ENCODE measurements at places on chromosomes 2 and 18.

- DNase-seq = no peak
These were observed 48.7 kb upstream of the CD226 start for GRCh38 chr18:69996417-69996816.

DNA sequence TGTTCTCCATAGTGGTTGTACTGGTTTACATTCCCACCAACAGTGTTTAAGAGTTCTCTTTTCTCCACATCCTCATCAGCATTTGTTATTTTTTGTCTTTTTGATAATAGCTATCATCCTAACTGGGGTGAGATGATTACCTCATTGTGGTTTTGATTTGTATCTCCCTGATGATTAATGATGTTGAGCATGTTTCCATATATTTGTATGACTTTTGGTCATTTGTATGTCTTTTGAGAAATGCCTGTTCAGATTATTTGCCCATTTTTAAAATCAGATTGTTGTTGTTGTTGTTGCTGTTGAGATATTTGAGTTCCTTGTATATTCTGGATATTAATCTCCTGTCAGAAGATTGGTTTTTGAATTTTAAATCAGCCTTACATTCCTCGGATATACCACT lies 147.5 kb downstream of the NCOA1 start:
- no peak for DNase-seq

DNA sequence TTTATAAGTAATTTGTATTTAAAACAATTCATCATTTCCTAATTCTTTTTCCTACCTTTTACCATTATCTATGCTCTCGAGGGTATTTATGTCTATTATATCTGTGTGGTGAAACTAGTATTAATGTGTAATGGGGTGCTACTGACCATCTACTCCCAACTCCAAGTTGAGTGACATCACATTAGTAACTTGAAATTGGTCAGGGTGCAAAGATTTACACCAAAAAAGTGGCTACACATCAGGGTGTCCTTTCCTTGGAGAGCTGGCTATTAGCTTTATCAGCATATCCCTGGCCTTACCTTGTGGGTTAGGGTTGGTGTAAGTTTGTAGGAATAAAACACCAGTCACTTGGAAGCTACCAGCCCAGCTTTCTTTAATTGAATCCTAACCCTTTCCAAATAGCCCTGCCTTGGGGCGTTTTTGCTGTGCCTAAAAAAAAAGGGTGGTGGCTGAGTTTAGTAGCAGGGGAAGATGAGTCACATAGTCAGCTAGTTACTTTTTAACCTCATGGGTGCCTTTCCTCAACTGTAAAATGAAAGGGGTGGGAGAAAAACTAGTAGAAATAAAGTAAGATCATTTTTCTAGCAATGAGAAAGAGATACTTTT lies 14.0 kb downstream of the ANXA4 start:
- no peak for DNase-seq

- DNase-seq = no peak
These were observed 23.0 kb downstream of the ERMN start for GRCh38 chr2:157302492-157303099.

GRCh38 chr2:42486145-42486906 lies 7.5 kb downstream of the KCNG3 start:
- DNase-seq = no peak

DNA sequence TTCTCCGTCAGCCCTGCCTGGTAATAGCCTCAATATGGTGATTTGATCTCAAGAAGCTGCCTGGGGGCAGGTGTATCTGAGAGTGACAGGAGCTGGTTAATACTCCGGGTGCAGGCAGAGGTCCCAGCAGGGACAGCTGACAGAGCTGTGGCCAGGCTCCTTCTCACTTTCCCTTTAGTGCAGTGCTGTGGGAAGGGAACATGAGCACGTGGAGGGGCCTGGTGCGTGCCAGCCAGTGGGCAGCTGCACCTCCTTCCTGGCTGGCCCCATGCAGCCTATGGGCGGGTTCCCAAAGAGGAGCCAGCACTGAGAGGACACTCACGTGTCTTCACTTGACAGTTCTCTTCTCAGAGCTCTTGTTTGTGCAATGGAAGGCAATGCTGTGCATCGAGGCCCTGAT lies 9.1 kb downstream of the CNNM4 start:
- DNase-seq = peak; percentile 77

DNA sequence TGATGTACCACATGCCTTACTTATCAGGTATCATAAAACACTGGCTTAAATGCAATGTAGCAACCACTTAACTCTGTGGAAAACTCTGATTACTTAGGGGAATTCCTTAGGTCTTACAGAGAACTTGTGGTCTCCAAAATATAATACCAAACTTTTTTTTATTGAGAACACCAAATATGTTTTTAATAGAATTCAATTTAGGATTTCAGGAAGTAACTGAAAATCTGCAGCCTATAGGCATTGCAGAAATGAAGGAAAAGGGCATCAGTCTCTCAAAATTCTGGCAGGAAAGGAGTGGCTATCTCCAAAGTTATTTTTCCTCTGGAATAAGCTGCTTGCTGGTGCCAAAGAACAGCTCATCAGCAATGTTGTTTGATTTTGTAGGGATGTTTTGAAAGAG lies 105.3 kb upstream of the UGP2 start:
- DNase-seq = no peak

GRCh38 chr18:35026407-35027061 lies 14.7 kb upstream of the MAPRE2 start:
- DNase-seq = no peak

GRCh38 chr2:176647325-176648165 lies 378.3 kb downstream of the MTX2 start:
- no peak for DNase-seq

DNA sequence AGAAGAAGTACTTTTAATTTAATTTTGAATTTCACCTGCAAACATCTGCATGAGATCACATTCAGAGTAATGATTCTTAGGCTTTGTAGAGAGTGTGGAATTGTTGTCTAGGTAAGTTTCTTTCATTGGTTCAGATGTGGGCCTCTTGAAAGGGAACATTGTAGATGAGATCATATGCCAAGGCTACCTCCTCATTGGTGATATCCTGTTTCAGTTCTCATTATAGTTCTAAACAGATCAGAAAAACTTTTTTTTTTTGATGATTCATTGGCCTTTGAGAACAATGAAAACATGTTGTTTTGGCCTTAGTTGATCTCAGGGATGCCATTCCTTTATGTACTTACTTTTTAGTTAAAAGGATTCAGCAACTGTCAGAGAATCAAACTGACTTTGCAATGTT lies 44.5 kb downstream of the EML6 start:
- no peak for DNase-seq

GRCh38 chr18:45755934-45756333 lies 32.0 kb downstream of the SLC14A1 start:
- peak; percentile 70 for DNase-seq

DNA sequence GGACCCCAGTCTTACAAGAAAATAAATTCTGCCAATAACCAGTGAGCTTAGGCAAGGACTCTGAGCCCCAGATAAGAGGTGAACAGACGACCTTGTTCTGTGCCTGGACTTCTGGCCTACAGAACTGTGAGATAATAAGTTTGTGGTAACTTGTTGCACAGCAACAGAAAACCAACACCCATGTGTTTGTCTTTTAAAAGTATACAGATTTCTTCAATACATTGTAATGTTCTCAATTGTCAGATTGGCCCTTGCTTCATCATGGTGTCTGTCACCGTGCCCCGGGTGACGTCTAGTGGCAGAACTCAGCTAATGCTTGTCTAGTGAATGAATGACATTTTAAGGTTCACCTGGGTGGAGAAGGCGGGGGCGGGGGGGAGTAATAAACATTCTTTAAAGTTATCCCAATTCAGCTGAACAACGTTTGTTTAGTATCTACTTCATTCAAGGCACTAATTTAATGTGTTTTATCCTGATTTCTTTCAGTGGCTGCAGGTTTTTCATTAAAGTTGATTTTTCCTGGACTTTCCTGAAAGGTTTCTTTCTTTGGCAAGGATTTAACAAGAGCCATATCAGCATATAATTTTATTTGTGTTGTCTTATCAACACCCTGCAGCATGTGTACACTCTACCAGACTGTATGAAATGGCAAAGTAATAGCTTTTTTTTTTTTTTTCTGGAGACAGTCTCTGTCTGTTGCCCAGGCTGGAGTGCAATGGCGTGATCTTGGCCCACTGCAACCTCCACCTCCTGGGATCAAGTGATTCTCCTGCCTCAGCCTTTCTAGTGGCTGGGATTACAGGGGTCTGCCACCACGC lies 123.8 kb upstream of the DLX2 start:
- no peak for DNase-seq

GRCh38 chr18:58045242-58046092 lies 1.4 kb downstream of the NEDD4L start:
- peak; percentile 29 for DNase-seq

DNA sequence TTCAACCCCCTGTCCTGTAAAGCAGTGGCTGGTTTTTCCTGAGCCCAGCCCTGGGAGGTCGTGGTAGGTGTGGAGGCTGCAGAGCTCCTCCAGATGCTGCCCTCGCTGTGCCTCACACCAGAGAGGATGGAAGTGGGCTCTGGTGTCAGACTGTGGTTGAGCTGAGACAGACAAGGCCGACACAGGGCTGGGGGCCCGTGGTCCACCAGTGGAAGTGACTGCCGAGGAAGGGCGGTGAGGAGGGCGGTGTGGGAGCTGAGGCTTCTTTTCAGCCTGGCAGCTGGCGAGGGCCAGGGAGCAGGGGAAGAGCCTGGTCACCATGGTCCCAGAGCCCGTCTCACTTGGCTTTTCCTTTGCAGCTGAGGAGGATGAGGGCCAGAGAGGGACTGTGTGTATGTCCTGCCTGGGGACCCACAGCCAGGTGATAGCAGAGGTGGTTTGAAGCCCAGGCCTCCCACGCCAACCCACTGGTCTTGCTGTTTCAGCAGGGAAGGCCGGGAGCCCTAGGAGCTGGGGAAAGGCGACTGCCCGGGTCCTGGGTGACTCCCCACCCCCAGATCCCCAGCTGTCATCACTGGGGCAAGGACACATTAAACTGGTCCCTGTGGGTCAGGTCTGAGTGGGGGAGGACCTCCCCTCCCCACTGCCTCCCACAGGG lies 8.5 kb downstream of the SFTPB start:
- DNase-seq = no peak

GRCh38 chr2:134141598-134142340 lies 112.1 kb upstream of the MGAT5 start:
- no peak for DNase-seq

- no peak for DNase-seq
These were observed 48.2 kb upstream of the ALPP start for GRCh38 chr2:232330068-232330999.

- DNase-seq = no peak
These were observed 22.8 kb downstream of the ADRA2B start for GRCh38 chr2:96093528-96093927.

DNA sequence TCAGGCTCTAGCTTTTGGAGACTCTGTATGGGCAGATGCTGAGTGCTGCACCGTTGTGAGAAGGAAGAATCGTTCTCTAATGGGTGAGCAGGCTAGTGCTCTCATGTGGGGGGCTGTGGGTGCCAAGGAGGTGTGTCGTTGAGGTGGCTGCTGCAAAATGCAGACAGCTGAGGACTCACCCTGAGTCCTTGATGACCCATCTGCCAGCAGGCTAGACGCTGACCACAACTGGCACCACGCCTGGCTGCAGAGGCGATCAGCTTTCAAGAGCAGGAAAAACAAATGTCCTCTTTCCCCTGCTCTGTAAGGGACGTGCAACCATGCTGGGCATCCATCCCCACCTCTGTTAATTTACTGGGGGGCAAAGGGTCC lies 48.2 kb downstream of the HAUS1 start:
- peak; percentile 70 for DNase-seq

GRCh38 chr2:164675687-164676086 lies 54.4 kb upstream of the GRB14 start:
- DNase-seq = no peak

DNA sequence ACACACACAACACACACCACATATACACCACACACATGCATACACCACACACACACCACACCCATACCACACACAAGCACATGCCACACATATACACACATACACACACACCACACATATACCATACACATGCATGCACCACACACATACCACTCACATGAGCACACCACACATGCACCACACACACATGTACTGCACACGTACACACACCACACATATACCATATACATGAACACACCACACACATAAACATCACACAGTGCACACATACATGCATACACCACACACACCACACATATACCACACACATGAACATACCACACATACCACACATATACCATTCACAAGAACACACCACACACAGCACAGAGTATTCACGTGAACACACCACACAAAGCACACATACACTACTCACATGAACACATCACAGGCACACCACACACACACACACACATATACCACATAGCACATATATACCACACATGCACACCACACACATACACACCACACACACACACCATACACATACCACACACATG lies 219.9 kb upstream of the RAB6C start:
- no peak for DNase-seq

GRCh38 chr2:18092760-18093159 lies 214.3 kb downstream of the KCNS3 start:
- DNase-seq = no peak

GRCh38 chr2:15940661-15941480 lies 521 bp downstream of the MYCN start:
- no peak for DNase-seq

DNA sequence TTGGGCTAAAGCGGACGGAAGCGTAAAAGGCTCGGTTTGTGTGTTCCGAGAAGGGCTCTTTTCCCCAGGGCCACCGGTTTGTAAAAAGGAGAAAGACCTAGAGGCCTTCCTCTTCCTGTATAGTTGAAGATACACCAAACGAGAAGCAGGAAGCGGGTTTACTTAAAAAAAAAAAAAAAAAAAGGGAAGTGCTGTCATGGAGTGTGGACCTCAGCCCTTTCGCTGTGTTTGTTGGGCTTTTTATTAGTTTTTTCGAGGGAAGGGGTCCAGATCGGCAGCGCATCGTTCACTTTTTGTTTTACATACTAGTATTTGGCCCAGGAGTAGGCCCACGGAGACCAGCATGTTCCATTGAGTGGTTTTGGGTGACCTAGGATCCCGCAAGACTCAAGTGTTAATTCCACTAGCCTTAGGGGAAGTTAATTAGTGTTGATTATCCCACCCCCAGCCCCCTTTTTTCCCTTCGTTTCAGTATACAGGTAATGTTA lies 676 bp downstream of the ACTR2 start:
- no peak for DNase-seq
